ENCODE measurements at places on chromosomes 5 and 9.

GRCh38 chr5:168005093-168005492 lies 286.4 kb upstream of the WWC1 start:
- no peak for DNase-seq

DNA sequence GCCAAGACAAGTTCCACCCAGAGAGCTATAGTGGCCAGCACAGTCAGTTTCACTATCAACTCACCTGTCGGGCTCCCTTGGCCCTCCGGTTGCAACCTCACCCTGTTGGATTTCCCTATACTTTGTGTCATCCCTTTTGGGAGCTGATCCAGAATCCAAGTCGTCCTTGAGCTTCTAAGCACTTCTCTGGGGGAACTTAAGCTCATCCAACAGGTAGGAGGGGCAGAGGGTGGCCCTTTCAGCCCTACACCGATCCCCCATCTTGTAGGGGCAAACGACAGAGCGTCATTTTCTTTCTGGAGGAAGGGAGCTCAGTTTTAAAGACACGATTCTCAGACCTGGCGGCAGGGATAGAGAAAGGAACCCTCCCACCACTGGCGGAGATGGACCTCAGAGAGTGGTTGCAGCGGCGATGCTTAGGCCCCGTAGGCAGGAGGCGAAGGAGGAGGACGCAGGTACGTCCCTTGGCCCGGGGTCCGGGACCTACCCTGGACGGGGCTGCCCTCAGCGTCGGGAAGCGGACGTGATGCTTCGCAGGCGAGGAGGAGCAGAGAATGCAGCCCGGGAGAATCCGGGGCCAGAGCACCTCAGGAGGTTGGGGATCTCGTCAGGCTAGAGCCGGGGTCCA lies 519 bp downstream of the ZER1 start:
- no peak for DNase-seq

DNA sequence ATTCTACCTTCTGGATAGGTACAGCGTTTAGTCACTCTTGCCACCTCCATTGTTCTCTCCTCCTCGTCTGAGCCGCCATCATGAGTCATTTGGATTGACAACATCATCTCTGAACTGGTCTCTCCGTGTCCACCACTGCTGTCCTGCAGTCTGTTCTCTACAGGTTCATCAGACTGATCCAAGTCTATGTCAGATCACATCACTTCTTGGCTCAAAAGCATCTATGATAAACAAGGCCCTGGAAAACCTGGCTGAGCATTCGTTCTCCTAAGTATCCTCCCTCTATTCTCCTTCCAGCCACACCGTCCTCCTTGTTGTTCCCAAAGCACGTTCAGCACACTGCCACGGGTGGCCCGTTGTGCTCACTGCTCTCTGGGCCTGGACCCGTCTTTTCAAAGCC lies 50.5 kb downstream of the CTNND2 start:
- no peak for DNase-seq

GRCh38 chr5:72846483-72846882 lies 30.0 kb downstream of the TNPO1 start:
- no peak for DNase-seq

- DNase-seq = no peak
Measured at GRCh38 chr9:72680593-72681282, 159.3 kb downstream of the TMC1 start.

DNA sequence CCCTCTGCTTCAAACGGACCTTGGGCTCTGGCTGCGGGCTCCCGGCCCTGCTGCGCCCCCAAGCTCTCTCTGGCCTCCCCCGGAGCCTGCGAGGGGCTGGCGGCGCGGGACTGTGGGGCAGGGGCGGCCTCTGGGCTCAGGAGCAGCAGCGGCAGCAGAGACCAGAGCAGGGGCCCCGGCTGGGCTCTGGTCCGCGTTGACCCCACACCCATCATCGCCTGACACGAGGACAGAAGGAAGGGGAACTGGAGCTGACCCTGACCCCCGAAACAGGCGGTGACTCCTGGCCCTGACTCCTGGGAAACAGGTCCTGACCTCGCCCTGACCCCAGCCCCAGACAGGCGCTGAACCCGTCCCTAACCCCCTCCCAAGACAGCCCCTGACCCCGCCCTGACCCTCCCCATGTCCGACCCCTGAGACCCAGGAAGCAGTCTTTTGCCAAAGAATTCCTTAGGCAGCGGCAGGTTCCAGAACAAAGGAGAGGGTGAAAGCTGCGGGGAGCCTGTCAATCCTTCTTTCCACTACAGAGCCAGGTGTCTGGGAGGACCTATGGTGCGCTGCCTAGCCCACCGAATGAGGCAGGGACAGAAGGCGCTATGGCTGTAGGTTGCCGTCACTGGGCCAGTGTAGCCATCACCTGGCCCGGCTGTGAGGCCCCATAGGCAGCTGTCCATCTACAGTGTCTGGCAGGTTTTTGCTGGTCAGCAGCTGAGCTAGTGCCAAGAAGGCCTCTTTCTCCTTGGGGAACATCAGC lies 74.7 kb upstream of the SPTLC1 start:
- DNase-seq = no peak

- DNase-seq = no peak
Measured at GRCh38 chr5:102418531-102418930, 80.3 kb downstream of the SLCO6A1 start.

GRCh38 chr5:149863830-149864229 lies 80.8 kb downstream of the PDE6A start:
- DNase-seq = no peak

GRCh38 chr5:92841604-92842155 lies 739.3 kb downstream of the NR2F1-AS1 start:
- DNase-seq = peak; percentile 12

GRCh38 chr5:180291234-180291940 lies 496 bp downstream of the MAPK9 start:
- no peak for DNase-seq

- DNase-seq = no peak
Measured at GRCh38 chr5:83776437-83777031, 55.9 kb upstream of the HAPLN1 start.

DNA sequence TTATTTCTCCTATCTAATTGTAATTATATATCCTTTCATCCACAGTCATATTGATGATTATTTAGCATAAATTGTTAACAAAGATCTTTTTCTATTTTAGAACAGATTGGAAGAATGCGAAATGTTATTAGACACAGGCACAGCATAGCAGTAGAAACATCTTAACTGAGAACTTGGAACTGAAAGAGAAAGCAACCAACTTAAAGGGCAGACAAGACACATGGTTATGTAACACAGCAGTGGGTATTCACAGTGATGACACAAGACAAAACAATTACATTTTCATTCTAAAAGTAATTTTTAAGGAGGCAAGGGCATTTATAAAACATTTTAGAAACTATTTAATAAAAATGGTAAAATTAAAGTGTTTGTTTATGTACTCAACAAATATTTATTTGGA lies 57.7 kb upstream of the MEF2C start:
- DNase-seq = no peak

GRCh38 chr9:38038307-38039089 lies 30.5 kb downstream of the SHB start:
- DNase-seq = no peak

GRCh38 chr9:16575142-16575985 lies 295.1 kb downstream of the BNC2 start:
- DNase-seq = no peak

DNA sequence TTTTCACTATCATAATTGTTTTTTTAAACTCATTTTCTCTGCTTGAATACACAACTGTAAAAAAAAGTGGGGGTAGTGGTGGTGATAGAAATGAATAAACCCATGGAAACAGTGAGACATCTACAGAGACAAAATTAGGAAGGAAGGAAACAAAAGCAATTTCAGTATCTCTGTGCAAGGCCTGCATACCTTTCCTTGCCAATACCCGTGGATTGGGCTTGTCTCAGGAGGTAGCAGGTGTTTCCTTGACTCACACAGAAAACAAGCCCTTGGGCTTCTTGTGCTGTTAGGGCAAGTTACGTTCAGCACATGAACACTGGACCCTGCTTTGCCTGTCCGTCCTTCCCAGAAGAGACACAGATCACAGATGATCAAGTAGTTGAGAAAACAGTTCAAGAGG lies 372.2 kb downstream of the ZSWIM6 start:
- no peak for DNase-seq
